ENCODE measurements at places on chromosomes 3 and 15.

DNA sequence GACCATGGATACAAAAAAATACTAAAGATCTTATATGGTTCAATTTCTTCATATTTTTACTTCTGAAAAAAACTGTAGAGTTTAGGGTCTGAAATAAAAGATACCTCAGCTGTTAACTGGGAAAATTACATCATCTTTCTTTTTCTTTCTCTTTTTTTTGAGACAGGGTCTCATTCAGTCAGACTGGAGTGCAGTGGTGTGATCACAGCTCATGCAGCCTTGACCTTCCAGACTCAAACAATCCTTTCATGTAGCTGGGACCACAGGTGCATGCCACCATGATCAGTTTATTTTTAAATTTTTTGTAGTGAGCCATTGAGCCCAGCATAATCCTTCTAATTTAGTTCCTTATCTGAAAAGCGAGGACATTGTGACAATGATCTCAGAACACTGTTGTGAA is 39.6 kb upstream of the TKT start:
- DNase-seq = no peak

- DNase-seq = no peak
Measured at GRCh38 chr3:156834962-156835535, 8.9 kb downstream of the LEKR1 start.

DNA sequence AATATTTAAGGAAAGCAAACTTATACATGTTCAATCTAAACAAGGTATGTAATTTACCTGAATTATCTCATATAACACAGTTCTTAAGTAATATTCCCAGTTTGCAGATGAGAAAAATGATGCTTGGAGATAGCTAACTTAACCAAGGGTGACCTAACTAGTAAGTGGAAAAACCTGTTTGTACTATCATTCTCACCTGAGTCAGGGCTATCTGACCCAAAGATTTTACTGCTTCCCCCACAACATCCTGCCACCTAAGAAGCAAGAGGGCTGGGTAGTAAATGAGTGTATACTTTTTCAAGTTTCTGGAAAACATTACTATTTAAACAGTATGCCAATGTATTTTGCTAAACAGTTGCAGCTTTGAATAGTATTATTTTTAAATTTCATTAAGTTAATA is 10.6 kb downstream of the TP63 start:
- no peak for DNase-seq

DNA sequence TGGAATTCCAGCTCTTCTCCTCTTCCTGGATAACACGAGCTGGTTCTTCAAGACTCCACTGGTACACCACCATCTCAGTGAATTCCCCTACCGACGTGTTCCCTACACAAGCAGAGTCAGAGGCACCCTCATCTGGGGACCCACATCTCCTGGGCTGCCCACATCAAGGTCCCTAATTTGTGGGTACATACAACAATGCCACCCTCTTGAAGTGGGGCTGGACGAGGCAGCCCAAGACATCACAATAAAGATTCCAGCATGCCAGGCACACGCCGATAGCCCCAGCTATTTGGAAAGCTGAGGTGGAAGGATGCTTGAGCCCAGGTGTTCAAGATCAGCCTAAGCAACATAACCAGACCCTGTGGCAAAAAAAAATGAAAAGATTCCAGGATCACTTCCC is 221.2 kb upstream of the LINGO1 start:
- DNase-seq = no peak

- peak; percentile 42 for DNase-seq
Measured at GRCh38 chr3:16606398-16606797, 1.2 kb upstream of the DAZL start.

DNA sequence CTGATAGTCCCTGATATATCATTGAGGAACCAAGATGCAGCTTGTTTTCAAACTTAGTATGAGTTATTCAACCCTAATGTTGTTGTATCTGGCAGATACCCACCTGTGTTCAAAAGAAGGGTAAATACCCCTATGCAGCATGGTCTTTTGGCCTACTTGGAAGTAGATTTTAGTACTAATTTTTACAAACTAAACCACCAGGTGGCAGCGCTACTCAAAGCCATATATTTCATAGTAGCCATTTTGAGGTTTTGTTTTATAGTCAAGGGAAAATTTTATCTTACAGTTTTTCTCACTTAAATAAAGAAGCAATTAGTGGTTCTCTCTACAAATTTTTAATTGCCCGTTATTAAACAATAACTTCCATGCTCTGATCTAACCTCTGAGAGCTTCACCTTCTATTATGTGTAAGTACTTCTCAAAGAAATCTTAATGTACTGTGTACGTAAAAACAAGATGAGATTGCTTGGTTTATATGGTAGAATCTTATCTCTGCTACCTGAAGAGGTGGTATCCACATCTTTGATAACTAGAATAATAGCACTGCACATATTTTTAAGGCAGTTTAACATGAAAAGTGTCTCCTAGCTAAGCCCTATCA is 31.5 kb upstream of the MLF1 start:
- peak; percentile 69 for DNase-seq

- no peak for DNase-seq
Measured at GRCh38 chr15:53209396-53210042, 419.4 kb upstream of the ONECUT1 start.

GRCh38 chr15:101669744-101670143 is 17.6 kb upstream of the TM2D3 start:
- DNase-seq = no peak

DNA sequence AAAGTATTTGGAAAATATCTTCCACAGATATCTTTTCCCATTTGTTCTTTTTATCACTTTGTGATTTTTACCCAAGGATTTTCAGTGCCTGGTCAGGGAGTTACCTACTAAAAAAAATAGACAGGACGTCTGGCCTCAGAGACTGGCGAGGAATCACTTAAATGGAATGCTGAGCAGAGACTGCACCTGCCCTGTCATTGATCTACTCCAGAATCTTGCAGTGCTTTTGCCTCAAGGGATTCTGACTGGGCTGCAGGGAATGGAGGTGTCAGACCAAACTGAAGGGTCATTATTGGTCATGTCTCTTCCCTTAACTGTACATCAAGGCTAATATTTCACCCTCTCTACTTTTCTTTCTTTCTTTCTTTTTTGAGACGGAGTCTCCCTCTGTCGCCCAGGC is 12.1 kb upstream of the RYR3 start:
- no peak for DNase-seq

- no peak for DNase-seq
Measured at GRCh38 chr3:188240189-188240981, 86.4 kb downstream of the LPP start.

DNA sequence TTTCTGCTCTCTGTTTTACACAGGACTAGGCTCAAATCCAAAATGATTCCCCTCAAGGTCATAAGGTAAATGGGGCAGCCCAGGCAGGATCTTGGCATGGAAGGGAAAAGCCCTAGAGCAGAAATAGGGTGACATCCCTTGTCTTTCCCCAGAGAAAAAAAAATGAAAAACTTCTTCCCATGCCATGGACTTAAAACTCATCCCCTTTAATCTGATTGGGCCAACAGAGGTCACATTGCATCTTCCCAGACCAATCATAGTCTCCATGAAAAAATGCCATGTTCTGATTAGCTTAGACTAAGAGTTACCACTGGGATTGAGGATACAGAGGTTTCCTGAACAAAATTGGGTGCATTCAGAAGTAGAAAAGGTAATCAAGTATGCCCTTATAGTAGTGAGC is 241.3 kb upstream of the LRTM1 start:
- no peak for DNase-seq

GRCh38 chr3:34053626-34054025 is 255.2 kb downstream of the PDCD6IP start:
- DNase-seq = no peak

DNA sequence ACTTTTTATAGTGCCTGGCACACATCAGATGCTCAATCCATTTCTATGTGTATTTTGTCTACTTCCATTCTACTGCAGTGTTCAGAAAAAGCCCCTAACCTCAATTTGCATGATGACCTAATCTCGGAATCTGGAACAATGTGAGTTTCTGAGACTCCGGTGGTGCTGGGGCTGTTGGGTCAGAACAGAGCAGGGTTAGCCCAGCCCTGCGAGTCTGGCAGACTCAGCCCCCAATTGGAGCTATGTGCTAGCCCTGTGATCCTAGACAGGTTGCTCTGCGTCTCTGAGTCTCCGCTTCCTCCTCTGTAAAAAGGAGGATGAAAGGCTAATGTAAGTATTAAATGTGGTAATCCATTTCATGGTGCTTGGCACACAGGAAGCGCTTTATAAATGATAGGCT is 95.0 kb upstream of the ICE2 start:
- no peak for DNase-seq

GRCh38 chr3:42803414-42804105 is 730 bp downstream of the HIGD1A start:
- peak; percentile 53 for DNase-seq

DNA sequence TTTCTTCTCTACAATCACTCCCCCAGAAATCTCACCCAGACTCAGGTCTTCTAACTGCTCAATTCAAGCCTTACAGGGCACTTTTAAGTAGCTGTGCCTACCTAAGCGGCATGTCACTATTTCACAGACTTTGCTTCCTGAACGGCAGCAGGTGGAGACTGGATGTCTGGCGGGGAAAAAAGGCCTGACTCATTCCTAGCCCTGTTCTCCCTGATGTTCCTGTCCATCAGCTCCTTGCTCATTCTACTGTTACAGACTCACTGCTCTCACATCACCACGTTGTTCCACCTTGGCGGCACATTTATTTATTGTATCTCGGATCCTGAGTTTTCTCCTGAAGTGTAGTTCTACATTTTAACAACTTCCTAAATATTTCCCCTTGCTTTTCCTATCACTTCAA is 52.6 kb upstream of the ATP11B start:
- DNase-seq = peak; percentile 7

DNA sequence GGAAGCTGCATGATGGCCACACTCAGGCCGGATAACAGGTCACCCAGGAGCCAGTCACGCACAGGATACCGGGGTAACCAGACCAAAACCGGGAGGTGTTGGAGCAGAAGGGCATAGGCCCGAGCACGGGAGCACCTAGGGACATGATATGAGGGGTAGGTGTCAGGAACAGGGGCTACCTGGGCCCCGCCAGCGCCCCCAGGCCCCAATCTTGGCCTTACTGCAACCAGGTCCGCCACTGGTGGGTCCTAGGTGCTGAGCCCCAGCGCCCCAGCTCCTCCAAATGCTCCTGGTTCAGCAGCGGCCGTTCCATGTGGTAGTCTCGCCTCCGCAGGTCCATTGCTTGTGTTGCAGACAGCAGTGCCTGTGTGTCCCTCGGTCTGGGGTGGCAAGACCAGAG is 2.0 kb downstream of the SLC26A6 start:
- no peak for DNase-seq

- no peak for DNase-seq
Measured at GRCh38 chr15:52306270-52306669, 10.7 kb upstream of the MYO5C start.

DNA sequence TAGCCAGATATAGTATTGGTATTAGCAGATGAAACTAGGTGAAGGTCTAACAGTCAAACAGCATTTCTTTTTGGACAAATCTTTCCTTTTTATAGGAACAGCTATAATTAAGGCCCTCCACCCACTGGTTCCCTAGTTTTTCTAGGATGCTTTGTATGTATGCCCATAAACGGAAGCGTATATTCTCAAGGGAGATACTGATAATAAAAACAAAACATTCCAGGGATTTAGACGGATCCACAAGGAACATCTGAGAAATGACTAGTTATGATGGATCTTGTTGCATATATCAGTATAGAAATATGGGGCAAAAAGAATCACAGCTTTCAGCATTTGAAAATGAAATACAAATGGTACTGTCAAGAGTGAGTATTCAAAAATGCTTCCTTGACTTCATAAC is 22.5 kb downstream of the LRRC28 start:
- no peak for DNase-seq

DNA sequence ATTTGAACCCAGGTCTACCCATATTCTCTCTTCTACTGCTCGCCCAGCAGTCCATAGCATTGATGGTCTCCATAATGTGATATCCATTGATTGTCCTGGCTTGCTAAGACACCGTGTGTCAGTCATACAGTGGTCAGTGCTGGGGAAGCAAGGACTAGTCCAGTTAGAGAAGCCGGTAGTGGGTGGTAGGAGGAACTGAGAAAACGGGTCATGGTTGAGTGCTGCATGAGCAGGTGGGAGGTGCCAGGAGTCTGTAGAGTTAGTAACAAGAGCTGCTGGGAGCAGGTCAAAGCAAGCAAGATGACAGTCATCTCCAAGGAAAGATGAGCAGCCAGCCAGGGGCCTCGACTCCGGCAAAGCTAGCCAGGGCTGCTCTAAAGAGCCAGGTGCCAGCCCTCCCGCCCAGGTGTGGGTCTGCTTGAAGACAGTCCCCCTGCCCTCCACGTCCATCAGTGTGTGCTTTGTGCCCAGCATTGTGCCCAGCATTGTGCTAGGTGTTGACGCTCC is 29.5 kb upstream of the USP3 start:
- no peak for DNase-seq

- no peak for DNase-seq
Measured at GRCh38 chr3:12194669-12195161, 36.0 kb upstream of the TIMP4 start.

GRCh38 chr15:35555244-35555643 is 9.3 kb upstream of the DPH6 start:
- DNase-seq = no peak

DNA sequence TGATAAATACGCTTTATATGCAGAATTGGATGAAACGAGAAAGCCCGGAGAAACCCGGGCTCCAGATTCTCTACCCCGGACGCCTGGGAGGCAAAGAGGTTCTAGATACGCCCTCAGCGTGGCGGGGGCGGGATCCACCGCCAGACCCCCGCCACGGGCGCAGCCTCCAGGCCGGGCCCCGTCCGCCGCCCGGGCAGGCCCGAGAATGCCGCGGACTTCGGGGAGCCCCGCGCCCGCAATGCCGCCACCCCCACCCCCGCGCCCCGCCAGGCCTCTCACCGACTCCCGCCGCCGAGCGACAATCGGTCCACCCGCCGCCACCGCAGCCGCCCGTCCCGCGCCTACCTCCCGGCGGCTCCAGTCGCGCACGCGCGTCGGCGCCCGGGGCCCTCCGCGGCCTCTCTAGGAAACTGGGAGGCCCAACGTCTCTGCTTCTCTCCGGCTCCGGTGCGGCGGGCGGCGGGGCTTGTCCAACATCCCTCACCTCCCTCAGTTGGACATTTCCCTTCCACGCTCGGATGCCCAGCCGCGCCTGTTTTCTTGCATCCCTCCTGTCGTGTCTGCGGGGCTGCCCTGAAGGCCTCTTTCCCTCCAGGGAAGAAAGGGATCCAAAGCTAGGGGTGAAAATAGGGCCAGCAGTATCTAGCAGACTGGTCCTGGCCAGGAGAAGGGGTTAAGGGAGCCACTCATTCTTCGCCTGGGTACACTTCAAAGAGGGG is at the start of gene ZNF445:
Gene ZNF445, minus strand, starts transcription at position 359 of the 719 bp plus-strand sequence. CDS start 22,121 bp downstream, outside the sequence.
- DNase-seq = peak; percentile 91

GRCh38 chr15:69843276-69843899 is 254.3 kb downstream of the TLE3 start:
- no peak for DNase-seq

GRCh38 chr3:114179575-114179974 is 723 bp upstream of the DRD3 start:
- peak; percentile 54 for DNase-seq

All from astrocyte of the hippocampus (primary cell).